HuH-7.5 (cell line): ENCODE measurements at places on chromosomes 7 and 10.

DNA sequence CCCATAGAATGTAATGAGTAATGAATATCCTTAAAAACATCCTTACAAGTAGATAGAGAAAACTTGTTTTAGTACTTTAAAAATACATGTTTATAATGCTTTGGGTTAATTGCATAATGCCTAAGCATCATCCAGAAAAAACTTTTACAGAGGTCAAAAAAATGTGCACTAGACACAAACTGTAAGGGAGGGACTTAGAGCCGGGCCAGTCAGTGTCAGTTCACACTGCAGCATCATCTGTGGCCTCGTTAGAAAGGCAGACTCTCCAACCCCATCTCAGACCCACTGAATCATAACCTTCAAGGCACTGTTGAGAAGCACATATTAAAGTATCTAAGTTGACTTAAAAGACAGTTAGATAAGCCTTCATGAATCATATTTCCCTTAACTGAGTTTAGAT lies 230.1 kb upstream of the PRPS1L1 start:
- DNase-seq = no peak

DNA sequence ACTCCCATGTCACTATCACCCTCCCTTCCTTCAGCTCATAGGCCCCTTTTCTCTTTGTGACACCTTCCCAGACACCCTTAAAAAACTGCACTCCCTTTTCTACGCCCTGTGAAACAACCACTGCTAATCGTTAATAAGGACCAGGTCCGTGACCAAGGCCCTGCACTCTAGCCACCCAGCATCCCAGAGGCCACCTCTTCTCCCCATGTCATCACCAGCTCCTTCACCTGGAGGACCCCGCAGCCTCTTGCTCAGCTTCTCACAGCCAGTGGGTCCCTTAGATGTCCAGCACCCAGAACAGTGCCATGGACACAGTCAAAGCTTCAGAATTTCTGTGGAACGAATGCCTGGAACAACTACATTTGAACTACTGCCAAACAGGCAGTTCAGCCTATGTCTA lies 2.3 kb downstream of the PARD3 start:
- DNase-seq = no peak

- no peak for DNase-seq
Observed at GRCh38 chr7:29282819-29283414, 88.3 kb downstream of the CHN2 start.

DNA sequence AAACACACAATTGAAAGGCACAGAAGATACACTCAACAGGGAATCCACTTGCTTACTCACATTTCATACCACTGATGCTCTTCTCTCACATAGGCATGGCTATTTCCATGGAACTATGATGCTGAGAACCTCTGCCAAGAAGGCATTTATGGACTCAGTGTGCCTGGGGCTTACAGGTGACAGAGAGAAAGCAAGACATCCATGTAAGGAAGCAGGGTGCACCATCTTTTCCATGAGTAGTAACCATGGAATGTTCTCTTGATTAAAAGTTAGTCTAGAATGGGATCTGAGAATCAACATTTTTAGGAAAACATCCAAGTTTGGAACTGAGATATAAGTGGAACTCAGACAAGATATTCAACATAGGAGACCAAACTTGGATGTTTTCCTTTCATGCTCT lies 52.5 kb upstream of the MACC1 start:
- DNase-seq = no peak

DNA sequence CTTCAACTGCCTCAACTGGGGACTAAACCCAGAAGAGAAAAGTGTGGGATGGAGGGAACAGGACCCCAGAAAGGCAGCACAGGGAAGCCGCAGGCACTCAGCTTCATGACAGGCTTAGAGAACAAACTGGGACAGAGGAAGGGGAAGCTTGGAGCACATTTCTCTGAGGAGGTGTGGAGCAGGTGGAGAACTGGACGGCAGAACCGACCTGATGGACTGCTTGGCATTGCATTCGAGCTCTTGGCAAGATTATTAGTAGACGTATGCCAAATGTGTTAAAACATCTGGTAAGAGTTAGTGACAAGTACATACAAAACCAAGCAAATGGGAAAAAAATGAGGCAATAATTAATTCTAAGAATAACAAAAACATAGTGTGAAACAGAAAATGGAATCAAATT lies 335.7 kb downstream of the SFMBT2 start:
- DNase-seq = no peak

GRCh38 chr7:98196706-98197605 lies 14.3 kb upstream of the BHLHA15 start:
- DNase-seq = no peak

GRCh38 chr10:35153716-35154115 lies 27.1 kb downstream of the CREM start:
- no peak for DNase-seq

DNA sequence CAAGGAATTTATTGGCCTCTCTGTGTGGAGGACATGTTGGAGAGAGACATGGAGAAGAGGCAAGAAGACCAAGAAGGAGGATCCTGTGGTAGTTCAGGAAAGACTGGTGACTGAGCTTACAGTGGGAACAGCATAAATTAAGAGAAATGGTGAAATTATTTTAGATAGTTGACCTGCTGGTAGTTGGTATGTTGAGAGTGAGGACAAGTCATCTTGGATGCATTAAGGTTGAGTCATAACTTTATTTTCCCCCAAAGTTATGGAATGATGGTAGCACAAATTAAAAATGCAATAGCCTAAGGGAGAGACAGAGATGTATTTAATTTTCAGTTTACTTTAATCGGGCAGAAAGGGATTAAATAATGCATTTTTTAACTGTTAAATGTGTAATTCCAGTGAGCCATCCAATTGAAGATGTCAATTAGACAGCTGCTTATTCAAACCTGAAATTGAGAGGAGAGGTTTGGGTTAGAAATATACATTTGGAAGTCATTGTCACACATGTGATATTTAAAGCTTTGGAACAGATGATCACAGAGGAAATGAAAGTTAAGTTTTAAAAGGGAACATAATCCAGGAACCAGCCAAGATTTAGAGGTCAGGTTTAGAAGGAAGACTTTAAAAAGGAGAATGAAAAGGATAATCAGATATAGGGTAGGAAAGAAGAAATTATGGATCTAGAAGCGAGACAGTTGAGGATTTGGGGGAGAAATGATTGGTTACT lies 80.6 kb downstream of the DGKB start:
- no peak for DNase-seq

DNA sequence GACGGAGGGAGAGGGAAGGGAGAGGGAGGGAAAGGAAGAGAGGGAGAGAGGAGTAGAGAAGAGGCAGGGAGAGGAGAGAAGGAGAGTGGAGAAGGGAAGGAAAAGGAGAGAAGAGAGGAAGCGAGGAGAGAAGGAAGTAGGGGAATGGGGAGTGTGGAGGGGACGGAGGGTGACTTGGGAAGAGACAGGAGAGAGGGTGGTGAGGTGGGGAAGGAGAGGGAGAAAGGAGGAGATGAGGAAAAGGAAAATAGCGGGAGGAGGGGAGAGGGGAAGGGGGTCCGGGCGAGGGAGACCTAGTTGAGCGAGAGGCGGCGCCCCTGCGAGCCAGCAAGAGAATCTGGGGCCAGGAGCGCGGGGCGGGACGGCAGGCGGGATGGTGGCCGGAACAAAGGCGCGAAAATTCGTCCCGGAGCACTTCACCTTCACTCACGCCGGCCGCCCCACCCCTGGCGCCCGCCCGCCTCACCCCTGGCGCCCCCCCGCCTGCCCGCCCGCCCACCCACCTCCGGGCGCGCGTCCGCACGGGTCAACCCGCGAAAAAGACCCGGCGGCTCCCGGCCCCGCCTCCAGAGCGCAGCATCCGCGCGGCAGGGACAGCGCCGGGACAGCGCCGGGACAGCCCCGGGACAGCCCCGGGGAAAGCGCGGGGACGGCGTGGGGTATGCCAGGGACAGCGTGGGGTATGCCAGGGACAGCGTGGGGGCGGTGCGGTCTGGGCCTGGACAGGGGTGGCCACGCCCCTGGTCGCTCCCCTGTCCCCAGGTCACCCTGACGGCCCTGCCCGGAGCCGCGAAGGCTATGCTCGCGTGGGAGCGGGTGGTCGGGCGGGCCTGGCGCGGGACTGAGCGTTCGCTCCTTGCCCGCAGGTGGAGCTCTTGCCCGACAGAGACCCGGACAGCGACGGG lies 4.2 kb downstream of the VSTM2A start:
- DNase-seq = peak; percentile 72

DNA sequence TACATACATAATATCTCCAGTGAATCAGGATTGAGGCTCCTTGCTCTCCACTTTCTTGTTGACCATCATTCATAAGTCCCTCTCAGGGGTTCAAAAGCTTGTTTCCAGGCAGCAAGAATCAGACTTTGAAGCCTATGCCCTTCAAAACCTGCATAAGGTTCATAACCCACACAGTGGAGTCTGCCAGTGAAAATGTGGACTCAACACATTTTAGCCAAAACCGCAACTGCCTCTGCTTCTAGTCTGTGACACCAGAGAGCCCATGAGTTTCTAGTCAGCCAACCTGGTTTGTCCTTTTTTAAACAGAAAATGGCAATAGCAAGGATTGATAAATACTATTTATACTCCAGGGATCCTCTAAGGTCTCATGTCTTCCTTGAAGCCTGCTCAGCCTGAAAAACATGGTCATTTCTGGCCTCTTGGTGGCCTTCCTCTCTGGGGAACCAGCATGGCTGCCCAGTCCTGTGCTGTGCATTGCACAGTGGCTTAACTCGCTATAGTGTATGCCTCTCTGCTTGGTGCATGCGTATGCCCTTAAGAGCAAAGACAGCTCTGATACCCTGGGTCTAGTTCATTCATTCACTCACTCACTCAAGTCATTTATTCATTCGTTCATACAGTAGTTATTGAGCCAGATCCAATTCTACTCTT lies 67.5 kb downstream of the WIPF3 start:
- no peak for DNase-seq

DNA sequence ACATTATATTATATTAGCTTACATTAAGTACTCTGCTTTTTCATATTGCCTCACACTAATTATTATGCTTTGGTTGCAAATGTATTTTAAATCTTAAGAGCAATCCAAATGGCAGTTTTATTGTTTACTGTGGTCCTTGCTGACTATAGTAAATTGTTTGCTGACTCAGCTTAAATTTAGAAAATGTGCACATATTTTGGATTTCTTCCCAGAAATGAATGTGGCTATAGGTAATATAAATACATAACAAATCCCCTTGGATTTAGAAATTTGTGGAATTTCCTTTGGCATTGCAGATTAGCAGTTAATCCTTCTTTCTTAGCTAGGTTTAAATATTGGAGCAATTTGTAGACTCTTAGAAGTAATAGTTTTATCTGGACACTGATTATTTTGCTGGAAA lies 565.8 kb downstream of the NRG3 start:
- DNase-seq = no peak

- no peak for DNase-seq
Observed at GRCh38 chr7:14432924-14433323, 443.5 kb upstream of the ETV1 start.

GRCh38 chr10:124092250-124092859 lies 1.0 kb downstream of the CHST15 start:
- DNase-seq = peak; percentile 75

GRCh38 chr7:92648067-92648466 lies 57.9 kb upstream of the FAM133B start:
- no peak for DNase-seq

DNA sequence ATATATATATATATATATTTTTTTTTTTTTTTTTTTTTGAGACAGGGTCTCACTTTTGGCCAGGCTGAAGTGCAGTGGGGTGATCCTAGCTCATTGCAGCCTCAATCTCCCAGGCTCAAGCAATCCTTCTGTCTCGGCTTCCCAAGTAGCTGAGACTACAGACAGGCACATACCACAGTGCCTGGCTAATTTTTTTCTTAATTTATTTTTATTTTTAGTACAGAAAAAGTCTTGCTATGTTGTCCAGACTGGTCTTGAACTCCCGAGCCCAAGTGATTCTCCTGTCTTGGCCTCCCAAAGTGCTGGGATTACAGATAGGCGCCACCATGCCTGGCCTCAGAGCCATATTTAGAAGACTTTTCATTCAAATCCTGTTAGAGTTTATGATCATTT lies 79.6 kb downstream of the PRTFDC1 start:
- DNase-seq = no peak

GRCh38 chr10:83301732-83302131 lies 837.6 kb upstream of the GHITM start:
- DNase-seq = no peak

DNA sequence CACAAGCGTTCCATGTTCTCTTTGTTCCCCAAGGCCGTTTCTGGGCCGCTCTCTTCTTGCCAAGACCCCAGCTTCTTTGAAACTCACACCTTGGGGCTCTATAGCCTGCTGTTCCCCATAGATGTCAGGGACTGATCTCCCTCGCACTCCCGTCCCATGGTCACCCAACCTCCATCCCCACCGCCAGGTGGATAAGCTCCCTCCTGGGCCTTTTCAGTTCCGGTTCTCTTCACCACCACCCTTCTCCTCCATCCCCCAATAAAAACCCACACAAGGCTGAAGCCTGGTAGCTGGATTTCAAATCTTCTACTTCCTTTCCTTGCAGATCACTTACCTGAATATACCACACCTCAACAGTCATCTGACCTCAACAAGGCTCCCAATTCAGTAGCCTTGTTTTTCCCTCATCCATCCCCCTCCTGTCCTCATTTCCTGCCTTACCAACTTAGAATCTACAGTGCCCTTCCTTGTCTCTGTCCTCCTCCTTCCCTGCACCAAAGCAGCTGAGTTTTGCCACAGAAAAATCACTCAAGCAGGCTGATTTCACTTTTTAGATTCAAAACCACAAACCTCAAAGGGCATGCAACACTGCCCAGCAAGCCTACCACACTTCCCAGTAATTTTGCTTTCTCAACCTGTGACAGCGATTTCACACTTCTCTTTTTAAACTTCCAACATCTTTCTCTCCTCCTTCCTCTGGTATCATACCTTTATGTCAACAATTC lies 7.7 kb downstream of the SLC37A3 start:
- DNase-seq = no peak

DNA sequence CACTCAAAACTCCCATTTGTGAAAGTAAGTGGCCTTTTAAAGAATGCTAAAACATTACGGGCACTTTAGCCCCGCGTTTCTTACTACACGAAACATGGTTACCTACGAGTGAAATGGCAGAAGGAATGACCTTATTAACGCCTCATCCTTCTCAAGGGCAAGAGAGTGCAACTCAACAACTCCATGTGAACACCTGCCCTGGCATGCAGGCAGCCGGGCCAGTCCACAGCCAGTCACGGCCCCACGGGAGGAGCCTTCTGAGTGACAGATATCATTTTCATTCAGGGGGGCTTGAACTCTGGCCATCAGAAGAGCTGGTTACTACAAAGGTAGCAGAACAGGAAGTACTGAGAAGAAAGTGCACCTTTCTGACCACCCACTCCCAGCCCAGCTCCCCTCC lies 236.1 kb downstream of the PTPRN2 start:
- DNase-seq = no peak
